ENCODE measurements at places on chromosomes 1 and 21.

DNA sequence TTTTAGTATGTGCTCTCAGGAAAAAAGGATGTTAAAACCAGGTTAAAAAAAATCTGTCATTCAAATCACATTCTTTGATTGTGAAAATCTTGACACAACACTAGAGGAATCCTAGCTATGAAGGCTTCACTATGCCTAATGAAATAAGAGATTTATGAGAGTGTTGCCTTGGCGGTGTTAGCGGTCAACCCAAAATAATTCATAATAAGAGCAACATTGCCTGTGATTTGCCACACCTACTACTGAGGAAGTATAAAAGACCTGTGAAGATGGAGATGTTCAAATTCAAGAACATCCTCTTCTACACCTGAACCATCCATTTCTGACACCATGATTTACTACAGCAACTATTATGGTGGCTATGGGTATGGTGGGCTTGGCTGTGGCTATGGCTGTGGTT, at the start of gene KRTAP20-1:
KRTAP20-1 (plus strand) TSS at position 301 of the 400 bp plus-strand sequence; CDS start at position 331, 30 bp downstream.
- DNase-seq: no peak

GRCh38 chr1:185811073-185811709, 77.0 kb downstream of the HMCN1 start:
- no peak for DNase-seq

DNA sequence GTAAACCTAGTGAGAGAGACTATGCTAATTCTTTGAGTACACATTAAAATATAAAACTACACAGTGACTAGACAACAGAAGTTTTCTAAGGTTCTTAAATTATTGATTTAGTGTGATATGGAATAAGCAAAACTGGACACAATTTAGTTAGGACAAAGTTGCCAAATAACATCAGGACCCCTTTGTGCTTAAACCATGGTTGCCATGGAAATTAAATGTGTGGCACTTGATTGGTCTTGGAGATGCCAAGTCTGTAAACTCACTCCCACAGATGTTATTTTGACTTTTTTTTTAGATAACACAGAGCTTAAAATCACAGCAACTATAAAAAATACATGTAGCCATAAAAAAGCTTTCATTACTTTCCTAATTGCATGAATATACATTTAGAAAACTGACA, 234.6 kb downstream of the BRINP3 start:
- DNase-seq: no peak

GRCh38 chr1:17742583-17742982, 12.6 kb upstream of the ACTL8 start:
- no peak for DNase-seq

- DNase-seq: no peak
These were observed 19.0 kb downstream of the MRPS6 start for GRCh38 chr21:34092262-34092921.

- DNase-seq: no peak
These were observed 224.8 kb downstream of the NTNG1 start for GRCh38 chr1:107365527-107366240.
